ENCODE measurements at places on chromosomes 6 and 20.
A peak's percentile ranks its signal among the peaks of the same experiment; 100 is the strongest.

DNA sequence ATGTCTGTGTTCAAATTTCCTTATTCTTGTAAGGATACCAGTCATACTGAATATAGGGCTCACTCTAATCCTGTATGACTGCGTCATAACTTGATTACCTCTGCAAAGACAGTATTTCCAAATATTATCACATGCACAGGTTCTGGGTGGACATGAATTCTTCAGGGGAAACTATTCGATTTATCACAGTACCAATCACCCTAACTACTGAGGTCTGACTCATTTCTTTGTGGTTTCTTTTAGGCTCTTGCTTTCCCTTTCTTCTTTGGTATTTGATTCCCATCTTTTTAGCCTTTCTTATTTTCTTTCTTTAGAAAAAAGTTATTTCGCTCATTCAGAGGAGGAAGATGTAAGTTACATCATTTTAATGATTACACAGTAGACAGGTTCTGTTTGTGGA is 40.3 kb upstream of the TBX18 start:
- no peak for DNase-seq

DNA sequence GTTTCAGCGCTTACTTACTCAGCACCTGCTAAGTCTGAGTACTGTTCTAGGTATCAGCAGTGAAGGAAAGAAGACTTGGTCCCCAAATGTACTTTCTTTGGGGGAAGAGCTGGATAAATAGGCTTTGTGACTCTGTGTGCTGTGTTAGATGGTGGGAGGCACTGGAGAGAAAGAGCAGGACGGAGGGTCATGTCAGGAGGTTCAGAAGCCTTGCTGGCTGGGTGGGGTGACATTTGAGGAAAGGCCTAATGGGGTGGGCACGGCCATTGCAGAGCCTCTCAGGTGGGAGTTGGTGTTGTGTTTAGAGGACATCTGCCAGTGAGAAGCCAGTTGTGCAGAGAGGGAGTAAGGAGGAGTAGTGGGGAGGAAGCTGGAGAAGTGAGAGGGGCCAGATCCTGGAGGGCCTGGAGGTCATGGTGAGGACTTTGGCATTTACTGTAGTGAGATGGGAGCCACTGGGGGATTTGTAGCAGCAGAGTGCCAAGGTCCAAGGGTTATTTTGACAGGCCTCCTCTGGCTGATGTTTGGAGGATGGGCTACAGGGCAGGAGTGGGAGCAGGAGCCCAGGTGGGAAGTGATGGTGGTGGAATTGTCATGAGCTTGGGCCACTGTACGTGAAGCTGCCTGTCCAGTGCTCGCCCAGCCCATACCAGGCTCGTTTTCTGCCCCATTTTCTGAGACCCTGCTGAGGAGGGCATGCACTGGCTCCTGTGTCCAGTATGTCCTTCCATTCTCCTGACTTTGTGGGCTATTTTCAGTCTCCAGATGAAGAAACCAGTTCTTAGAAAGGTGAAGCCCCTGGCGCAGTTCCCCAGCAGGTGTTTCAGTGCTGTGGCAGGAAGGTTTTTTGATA is 886 bp downstream of the SDCBP2 start:
- peak; percentile 28 for DNase-seq

DNA sequence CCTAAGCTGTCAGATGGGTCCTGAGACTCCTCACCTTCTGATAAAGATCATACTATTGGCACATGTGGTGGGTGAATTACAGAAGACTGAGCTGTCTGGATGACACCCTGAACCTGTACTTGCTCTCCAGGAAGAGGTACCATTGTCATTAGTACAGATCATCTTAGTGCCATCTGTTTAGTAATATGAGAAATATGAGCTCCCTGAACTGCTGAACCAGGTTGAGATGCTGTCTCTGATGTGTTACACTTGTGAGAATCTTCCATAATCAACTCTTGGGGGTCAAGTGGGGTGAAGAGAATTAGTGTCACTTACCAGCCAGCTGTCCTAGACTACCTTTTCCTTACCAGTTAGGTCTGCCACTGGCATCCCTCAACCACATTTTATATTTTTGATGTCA is 531.0 kb downstream of the EPHA7 start:
- DNase-seq, result no peak

DNA sequence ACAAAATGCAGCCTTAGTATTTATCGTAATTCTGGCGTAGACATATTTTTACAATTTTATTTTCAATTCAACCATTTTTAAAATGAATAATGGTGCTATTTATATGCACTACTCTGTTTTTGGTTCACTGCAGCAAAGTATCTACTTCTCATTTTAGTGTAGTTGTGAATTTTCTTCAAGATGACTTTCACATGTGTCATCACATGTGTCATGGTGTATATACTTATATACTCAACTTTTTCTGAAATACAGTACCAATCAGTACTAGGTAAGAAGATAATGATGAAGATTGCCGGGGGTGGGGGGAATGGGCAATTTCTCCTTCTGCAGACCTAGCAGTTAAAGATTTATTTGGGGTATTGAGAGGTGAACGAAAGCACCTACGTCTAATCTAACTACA is 634.5 kb downstream of the PHF3 start:
- DNase-seq, result no peak

DNA sequence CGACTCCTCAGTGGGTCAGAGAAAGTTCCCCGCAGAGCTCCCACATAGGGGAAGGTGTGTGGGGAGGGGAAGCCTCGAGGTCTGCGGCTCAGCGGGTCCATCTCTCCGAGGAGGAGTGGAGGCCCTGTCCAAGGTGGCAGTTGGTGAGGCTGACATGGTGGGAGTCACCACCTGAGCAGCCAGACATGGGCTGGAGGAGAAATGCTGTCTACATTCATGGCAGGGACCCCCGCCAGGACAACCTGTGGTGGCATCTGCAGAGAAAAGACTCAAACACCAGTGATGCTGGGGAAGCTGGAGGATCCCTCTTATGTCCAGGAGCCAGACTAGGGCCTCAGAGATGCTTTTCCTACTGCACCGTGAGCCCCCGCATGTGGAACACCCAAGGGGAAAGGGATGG is 49.8 kb downstream of the BMP7 start:
- no peak for DNase-seq

DNA sequence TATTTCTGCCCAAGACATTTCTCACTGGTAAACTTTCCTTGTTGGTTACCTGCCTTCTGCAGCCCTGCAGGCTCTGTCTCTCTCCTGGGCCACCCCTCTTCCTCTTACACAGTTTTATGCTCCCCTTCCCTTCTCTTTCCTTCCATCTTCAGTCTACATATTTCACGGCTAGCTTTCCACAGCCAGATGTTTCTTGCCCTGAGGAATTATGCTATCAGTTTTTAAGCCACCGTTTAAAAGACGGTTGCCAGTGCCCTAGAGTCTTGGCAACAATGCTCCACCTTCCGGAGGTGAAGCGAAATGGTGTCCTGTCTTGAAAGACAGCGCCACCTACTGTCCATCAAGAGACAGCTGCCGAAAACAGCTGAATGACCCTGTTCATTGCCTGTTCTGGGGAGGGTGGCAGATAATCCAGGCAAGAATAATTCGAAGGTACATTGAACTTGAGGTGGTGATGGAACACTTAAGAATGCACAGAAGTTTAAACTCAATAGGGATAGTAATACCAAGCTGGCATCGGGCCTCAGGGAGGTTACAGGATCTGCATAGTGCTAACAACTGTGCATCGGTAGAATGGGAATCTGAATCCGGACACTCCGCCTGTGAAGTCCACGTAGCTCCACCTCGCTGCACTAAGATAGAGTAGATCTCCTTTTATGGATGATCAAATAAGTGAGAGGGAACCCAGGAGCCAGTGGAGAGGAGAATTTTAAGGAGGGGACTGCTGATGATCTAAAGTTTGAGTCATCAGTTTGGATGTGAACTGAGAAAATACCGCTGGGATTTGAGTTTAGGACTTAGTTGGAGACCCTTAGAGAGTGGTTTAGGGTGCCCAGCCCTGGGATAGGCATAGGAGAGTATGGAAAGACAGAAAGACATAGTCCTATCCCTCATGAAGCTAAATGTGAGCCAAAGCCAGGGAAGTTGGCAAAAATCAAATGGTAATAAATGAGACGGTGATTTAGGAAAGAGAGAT is 4.8 kb upstream of the TRIM40 start:
- peak; percentile 64 for DNase-seq

- DNase-seq, result no peak
Observed at GRCh38 chr20:18729231-18729825, 84.3 kb upstream of the SCP2D1 start.

DNA sequence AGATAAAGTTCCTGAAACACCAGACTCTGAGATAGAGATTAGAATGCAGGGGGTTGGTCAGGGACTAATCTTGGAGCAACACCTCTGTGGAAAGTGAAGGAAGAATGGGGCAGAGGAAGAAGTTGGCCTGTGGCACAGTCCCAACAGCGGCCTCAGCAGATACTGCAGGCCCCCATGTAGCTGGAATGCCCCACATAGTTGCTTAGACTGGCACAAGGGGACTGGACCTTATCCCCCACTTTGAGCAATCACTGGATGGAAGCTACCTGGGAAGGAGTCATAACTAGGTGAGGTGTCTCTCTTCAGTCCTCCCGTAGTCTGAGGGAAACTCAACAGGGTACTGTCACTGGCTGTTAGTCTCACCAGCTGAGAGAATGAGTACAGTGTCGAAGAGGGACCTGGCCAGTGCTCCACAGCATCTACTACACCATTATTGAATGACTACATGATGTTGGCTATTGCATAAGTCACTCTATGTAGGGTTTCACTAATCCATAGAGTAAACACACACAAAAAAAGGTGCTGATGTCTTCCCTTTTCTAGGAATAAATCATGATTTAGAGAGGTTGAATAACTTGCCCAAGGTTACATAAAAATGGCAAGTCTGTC is 47.5 kb downstream of the ADGRG6 start:
- no peak for DNase-seq

DNA sequence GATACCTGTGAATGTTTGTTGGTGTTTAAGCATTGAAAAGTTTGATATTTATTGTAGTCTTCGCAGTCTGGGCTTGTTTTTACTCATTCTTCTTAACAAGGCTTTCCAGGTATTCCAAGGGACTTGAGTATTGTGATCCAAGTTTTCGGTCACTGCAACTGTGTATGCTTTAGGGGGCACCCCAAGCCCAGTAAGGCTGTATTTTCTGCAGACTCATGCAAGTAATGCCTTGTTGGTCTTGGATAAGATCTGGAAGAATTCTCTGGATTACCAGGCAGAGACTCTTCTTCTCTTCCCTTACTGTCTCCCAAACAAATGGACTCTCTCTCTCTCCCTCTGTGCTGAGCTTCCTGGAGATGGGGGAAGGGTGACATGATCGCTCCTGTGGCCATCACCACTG is 82.1 kb downstream of the RFPL4B start:
- no peak for DNase-seq

DNA sequence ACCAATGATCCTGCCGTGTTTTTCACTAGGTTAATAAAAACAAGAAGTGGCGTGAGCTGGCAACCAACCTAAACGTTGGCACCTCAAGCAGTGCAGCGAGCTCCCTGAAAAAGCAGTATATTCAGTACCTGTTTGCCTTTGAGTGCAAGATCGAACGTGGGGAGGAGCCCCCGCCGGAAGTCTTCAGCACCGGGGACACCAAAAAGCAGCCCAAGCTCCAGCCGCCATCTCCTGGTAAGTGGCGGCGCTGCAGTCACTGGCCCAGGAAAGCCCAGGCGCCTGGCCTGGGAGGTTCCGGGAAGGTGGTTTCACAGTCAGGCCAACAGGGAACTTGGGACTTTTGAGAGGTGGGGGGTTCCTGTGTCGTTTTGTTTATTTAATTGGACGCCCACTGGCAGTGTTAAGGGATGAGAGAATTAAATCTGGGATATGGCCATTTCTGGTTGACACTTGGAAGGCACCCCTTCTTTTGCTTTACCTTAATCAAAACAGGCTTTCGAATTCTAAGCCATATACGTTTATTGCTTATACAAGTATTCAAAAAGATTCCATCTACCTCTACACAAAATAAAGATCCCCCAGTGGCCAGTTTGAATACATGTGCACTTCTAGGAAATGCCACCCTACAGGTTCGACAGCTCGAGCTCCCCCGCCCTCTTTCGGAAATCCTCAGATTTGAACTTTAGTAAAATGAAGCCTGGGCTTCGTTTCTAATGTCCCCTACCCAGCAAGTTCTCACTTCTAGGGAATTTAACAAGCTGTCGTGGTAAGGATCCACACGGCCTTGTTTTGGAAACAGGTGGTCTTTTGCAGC is 138.9 kb downstream of the TMEM242 start:
- DNase-seq, result peak; percentile 82

DNA sequence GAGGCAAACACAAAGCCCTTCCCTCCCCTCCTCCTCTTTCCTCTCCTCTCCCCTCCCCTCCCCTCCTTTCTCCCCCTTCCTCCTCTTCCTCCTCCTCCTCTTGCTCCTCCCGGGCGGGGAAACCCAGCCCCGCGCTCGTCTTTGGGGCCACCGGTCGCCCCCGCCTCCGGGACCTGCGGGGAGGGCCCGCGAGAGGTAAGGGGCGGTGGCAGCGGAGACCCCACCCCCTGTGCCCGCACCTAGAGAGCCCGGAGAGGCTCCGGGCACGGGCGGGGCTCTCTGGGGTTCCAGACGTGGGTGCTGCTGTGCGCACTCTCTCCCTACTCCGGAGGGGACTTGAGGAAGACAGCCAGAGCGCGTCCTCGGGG is at the start of gene RIN2:
RIN2 (plus strand) TSS at position 126 of the 368 bp plus-strand sequence. CDS start 131,344 bp downstream, outside the sequence.
- peak; percentile 73 for DNase-seq

- no peak for DNase-seq
Observed at GRCh38 chr6:113651920-113652319, 205.2 kb upstream of the MARCKS start.

DNA sequence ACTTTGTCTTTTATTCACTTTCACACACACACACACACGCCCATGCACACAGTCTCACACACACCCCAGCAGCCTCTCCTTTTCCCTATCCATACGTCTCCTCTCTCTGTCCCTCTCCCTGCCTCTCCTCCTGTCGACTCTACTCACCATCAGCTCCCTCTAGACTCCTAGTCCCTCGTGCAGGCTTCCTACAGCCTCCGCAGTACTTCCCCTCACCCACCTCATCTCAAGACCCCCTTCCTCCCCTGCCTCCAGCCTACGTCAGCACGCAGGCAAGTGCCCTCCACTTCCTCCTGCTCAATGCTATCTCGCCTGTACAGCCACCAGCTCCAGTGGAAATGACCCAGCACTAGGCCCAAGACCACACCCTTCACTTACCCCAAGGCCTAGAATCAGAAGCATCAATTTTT is 820 bp upstream of the TREML2 start:
- no peak for DNase-seq

Measured in sciatic nerve (tissue), 2 donors.